ENCODE measurements at places on chromosomes 2 and 18.

- DNase-seq: no peak
Measured at GRCh38 chr2:88697370-88698026, 6.0 kb downstream of the RPIA start.

DNA sequence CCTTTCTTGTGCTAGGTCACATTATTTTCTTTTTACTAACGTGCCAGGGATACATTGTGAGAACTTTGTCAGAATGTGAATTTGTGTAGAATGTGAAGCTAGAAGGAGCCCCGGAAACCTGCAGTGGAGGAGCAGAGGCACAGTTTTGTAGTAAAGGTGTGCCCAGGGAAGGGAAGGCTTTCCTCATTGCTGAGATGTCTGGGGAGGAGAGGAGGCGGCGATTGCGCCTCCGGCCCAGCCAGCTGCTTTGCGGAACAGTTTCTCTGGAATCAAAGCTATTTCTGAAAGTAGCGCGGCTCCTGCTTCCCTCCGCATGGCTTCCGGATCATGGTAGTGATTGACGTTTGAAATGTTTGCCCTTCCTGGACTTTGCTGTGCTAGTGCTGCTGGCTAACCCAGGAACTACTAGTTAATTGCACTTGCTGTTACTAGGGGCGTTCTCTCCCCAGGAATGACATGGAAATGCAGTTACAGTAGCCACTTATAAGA lies 83.1 kb upstream of the RBM44 start:
- DNase-seq: no peak

DNA sequence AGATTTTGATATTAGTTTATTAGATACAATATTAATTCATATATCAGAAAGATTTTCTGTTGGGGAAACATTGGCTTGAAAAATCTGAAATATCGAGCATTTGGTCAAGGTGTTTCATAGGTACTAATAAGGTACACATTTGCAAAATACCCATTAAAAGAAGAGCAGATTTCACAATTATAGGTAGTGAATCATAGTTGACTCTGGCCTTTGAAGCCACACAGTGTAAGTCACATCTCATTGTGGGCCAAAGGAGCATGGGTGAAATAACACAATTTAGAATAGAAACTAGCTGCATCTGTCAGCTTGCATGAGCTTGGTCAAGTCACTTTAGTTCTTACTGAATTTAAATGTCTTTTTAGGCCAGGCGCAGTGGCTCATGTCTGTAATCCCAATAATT lies 4.9 kb downstream of the KDM3A start:
- no peak for DNase-seq

DNA sequence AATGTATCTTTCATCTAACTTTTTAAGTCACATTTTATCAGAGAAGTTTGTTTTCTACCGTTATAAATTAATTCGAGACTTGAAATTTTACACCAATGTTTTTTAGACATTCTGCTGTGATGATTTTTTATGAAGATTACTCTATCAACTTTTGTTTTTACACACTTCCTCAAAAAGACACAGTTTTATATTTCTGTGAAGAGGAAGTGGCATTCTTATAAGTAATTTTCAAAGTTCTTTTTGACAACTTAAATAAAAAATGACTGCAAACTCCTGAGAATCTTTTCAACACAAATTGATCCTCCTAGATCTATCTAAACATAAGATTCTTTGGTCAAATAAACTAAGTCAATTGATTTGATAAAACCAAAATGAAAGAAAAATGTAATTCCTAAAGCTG lies 13.7 kb downstream of the ANKRD44 start:
- DNase-seq: no peak

DNA sequence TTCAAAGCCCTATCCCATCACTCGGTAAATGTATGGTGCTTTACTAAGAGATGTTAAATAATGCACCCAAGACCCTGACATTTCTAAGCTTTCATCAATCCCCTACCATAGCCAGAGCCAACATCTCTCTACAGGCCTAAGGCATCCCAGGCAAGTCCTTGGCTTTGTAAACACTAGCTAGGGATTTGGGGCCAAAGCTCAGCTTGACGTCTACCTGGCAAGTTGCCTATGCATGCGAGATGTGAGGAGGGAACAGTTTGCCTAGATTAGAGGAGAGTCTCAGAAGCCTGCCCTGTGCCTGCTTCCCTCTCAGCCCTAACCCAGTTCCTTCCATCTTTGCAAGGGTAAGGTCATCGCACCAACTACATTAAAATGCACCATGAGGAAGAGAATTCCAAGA lies 221.5 kb upstream of the NCKAP5 start:
- no peak for DNase-seq

- no peak for DNase-seq
Measured at GRCh38 chr18:11517704-11518103, 91.7 kb upstream of the SLC35G4 start.

DNA sequence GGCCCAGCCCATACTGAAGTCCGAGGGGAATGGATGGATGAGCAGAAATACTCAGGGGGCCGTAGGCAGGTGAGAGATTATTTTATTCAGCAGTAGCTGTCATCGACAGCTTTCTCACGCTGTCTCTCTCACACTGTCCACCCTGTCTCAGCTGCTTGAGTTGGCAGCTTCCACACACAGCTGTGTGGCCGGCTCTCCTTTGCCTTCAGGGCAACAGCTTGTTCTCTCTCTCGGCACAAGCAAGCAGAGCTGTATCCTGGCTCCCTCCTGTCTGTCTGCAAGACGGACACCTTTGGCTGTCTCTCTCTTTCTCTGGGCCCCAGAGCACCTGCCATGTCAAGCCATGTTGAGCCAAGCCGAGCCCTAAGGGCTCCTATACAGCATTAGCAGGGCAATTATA lies 9.8 kb upstream of the PAPOLG start:
- DNase-seq: peak; percentile 41

DNA sequence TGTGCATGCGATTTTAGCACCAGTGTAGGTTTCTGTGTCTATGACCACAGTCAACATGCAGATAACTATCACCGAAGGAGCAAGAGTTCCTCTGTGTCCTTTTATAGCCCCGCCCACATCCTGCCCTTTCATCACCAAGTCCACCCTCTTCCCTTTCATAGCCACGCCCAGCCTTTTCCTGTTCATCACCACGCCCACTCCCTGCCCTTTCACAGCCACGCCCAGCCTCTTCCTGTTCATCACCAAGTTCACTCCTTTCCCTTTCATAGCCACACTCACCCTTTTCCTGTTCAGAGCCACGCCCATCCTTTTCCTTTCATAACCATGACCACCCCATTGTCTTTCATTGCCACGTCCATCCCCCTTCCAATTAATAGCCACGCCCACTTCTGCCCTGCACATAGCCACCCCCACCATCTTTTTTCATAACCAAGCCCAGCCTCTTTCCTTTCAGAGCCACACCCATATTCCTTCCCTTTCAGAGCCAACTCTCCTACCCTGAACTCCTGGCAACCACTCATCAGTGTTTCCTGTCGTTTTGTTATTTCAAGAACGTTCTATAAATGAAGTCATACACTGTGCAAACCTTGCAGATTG lies 273.9 kb downstream of the MYT1L start:
- no peak for DNase-seq

DNA sequence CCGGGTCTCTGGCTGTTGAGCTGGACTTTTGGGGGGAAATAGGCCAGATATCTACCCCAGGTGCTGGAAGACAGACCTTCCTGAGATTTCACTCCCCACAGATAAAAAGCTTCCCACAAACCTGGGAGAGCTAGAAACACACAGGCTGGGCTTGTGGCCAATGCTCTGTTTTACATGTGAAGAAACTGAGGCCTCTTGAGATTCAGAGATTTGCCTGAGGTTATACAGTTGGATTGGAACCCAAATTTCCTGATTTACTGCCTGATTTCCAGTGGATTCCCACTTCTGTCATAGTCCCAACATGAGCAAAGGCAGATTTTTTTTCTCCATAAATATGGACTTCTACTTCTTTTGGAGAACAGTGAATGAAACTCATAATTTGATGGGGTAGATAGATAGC lies 360.2 kb downstream of the SETBP1 start:
- DNase-seq: peak; percentile 36

GRCh38 chr18:58454406-58455061 lies 174.4 kb downstream of the ALPK2 start:
- no peak for DNase-seq

- no peak for DNase-seq
Measured at GRCh38 chr2:31383471-31384153, 30.9 kb downstream of the XDH start.

DNA sequence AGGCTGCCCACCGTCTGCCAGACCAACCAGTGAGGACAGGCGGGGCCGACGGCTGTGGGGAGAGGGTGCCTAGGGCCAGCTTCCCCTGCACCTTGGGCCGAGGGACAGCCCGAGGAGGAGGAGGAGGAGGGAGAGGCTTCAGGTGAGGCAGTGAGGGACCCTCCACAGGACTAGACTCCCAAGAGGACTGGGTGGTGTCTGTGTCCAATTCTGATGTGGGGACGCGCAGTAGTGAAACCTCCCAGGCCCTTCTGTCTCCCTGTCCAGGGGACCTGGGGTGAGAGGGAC lies 19.8 kb upstream of the ASB1 start:
- DNase-seq: no peak

DNA sequence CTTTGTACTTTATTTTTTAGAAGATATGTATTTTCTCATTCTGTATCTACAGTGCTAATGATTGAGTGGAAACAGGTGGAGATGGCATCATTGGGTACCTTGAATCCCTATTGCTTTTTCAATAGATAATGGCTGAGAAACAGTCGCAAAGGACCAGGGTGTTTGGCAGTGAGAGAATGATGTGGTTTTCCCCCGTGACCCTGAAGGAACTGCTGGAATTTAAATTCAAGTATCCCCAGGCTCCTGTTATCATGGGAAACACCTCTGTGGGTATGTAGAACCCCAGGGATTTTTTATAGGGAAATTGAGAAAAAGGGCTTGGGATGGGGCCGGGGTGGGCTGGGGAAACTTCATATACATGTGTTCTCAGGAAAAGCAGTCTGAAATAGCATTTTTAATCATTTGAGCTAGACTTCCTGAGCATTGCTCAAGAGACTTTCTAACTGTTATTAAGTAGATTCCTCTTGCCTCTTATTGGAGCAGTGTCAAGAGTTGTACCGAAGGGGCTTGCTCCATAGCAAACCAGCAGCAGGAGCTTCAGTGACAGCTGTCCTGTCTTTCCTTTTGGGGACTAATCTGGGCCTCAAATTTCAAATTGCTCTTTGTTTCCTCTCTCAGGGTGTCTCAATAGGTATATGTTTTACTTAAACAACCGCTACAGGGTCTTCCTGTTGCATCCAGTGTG lies 18.9 kb downstream of the AOX1 start:
- DNase-seq: no peak

GRCh38 chr2:197121756-197122385 lies 188.7 kb downstream of the ANKRD44 start:
- DNase-seq: no peak

DNA sequence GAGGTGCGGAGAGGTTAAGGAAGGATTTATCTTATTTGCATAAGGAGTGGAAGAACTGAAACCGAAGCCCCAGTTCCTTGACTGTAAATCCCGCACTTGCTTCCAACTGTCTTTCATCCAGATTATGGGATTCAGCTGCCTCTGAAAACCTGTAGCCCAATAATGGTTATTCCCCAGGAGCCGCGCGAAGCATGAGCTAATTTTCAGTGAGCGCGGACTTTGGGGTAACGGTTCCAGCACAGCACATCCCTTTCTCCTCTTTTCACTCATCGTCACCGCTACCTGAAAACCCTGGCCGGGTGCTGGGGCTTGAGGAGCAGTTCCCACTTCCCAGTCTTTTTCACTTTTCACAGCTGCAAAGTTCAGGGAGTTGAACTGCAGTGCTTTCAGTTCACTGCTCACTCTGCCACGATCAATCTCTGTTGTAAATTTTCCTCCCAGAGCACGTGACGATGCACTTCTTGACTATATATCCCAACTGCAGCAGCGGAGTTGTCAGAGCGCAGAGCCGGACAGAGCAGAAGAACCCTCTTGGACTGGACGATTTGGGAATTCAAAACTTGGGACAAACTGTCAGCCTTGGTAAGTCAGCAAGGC lies at the start of gene KCNE4:
Gene KCNE4, plus strand, starts transcription at position 498 of the 597 bp plus-strand sequence. CDS start 641 bp downstream, outside the sequence.
- peak; percentile 88 for DNase-seq

DNA sequence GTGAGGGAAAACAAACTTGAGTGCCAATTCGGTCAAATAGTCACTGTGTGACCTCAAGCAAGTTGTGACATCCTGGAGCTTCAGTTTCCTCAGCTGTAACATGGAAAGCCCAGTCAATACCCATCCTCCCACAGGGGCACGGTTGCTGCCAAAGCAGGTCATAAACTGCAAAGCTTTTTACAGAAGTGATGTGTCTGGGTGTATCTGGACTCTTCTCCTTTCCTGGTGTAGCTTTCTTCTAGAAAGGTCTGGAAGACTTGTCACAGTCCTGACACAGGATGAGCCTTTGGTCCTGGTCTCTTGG lies 4.2 kb upstream of the AFF3 start:
- no peak for DNase-seq

- DNase-seq: no peak
Measured at GRCh38 chr2:118190474-118190873, 102.2 kb downstream of the INSIG2 start.

GRCh38 chr18:55395799-55396198 lies 192.2 kb downstream of the TCF4 start:
- no peak for DNase-seq

DNA sequence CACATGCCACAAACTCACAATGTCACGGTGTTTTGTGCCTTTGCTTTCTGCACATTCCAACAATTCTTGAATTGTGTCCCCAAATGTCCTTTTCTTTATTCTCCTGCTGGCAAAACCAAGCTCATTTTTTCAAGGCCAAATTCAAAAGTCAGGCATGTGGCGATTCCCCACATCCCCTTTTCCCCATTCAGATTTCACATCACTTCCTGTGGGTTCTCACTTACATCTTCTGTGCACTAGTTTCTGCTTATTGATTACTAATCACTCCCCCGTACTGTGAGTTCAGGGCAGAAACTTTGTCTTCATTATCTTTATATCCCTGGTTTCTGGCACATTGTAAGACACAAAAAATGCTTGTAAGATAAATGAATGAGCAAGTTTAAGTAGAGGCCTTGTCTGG lies 69.2 kb downstream of the AP1S3 start:
- no peak for DNase-seq

GRCh38 chr2:190655570-190655969 lies 6.7 kb downstream of the NAB1 start:
- DNase-seq: no peak

DNA sequence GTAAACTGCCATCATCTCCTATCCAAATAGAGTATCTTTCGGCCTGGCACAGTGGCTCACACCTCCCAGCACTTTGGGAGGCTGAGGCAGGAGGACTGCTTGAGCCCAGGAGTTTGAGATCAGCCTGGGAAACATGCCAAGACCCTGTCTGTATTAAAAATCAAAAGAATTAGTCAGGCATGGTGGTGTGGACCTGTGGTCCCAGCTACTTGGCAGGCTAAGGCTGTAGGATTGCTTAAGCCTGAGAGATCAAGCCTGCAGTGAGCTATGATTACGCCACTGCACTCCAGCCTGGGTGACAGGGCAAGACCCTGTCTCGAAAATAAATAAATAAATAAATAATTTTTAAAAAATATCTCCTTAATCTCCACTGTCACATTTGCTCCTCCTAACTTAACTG lies 14.7 kb upstream of the ARPC2 start:
- DNase-seq: no peak

DNA sequence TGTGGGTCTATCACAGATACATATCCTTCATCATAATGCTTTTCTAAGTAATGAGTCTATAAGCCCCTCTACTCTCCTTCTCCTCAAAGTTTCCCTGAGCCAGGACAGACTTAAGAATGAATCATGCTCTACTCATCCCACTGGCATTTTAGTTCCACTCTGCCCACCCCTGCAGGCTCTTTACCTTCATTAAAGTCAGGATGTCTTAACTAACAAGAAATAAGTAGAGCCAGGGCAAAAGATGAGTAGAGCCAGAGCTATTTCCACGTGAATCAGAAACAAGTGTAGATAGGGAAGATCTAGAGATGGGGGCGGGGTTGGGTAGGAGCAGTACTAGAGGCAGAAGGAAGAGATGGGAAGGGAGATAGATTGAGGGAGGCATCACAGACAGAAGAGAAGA lies 790.5 kb downstream of the RNF144A start:
- no peak for DNase-seq
